ENCODE measurements at places on chromosomes 5 and 9.
A peak's percentile ranks its signal among the peaks of the same experiment; 100 is the strongest.

DNA sequence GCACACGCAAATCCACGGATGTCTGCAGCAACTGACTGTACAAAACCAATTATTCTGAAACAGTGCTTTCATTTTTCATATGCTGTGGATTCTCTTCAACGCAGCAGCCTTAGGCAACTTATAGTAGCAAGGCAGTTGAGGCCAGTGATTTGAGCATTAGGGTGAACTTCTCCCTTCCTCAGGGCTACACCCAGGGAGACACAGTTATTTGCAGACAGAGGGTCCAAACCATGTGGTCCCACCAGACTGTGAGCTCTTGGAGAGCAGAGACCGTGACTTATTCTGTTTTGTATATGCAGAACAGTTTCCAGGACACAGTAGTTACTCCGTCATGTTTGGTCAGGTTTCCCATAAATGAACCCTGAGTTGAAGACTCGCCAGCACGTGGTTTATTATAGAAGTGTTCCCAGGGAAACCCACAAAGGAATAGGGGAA is 19.0 kb upstream of the WHRN start:
- DNase-seq, result no peak

GRCh38 chr5:68618501-68618900 is 402.9 kb downstream of the PIK3R1 start:
- DNase-seq, result no peak

- DNase-seq, result peak; percentile 40
Observed at GRCh38 chr5:55232271-55232984, 980 bp downstream of the CCNO start.

GRCh38 chr5:140927228-140927573 is 1.1 kb downstream of the PCDHAC1 start:
- DNase-seq, result no peak

DNA sequence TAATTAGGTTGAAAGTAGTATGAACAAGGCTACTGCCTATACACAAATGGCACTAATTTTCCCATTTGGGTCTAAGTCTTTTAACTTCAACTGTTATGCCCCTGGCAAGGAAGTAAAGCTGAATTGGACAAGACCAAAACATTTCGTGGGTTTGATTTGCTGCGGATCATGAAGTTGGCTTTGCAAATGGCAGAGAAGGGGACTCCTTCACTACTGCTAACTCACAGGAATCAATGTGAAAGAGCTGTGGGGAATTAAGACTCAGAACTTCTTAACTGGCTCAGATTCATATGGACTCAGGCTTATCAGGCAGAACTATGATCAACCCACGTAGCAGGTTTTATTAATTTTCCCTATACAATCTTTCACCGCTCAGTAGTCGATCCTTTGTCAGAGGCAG is 73.8 kb upstream of the IFNE start:
- DNase-seq, result no peak

DNA sequence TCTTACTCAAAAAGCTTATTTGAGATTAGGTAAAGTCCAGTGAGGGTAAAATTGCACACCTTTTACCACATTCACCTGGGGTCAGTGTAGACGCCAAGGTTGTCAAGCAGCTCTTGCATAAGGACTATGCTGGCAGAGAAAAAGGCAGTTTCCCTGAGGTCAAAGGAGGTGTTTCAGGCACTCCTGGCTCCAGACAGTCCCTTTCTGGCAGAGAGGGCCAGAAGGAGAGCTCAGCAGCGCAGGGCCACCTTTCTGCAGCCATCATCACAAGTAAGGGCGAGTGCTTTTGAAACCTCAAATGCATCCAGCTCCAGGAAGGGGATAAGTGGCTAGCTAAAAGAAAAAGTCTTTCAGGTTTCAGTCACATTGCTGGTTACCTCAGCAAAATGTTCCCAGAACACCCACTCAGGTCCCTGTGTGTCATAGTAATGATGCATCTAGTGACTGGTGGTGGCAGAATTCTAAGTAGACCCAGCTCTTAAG is 16.7 kb upstream of the IL13 start:
- DNase-seq, result no peak

GRCh38 chr5:181088289-181088688 is 42.7 kb downstream of the OR2V1 start:
- no peak for DNase-seq

DNA sequence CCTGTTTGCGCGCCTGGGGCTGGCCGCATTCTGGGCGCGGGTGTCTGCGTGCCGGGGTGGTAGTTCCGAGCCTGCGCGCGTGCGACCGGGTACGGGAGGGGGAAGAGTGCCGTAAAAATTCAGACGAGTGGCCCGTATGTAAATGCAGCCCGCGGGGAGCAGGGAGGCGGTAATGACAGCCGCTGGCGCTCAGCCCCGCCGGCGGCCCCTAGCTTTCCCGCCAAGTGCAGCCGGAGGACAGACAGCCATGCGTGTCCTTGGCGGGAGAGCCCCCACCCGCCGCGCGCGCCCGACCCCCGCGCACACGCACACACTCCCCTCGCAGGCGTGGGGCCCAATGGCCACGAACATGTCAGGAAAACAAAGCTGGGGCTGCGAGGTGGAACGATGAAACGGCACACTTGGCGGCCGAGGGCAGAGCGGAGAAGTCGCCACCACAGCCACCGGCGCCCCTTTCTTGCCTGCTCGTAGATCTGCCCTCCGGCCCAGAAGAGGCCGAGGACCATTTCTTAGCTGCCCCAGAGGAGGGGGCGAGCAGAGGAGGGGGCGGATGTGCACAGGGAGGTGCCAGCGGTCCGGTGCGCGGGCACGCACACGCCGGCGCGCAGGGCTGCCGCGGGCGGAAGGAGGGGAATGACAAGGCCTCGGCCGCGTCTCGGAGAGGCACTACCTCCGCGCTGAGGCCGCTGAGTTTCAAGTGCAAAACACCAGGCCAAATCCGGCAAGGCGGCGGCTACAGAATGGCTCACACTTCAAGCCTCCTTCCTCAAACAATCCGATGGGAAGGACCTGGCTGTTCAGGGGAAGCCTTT is 208.4 kb downstream of the MEF2C start:
- peak; percentile 69 for DNase-seq

DNA sequence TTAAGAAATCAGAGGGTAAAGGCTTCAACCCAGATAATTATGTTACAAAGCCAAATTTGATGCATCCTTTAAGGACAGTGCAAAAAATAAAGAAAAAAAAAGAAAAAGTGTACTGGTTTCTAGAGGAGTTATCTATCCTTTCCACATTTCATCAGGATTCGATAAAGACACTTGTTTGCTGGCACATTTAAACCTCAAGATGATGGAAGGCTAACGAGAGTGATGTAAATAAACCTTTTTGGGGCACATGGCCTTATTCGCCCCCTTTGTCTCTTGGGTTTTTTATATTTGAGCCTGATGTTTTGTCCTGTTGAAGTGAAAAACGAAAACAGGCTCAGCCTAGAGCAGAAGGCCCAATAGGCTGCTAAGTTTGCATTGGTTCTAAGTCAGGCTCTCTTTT is 416.5 kb downstream of the TAF11L14 start:
- DNase-seq, result no peak

GRCh38 chr9:8946461-8946860 is 1146.9 kb upstream of the DMAC1 start:
- no peak for DNase-seq

DNA sequence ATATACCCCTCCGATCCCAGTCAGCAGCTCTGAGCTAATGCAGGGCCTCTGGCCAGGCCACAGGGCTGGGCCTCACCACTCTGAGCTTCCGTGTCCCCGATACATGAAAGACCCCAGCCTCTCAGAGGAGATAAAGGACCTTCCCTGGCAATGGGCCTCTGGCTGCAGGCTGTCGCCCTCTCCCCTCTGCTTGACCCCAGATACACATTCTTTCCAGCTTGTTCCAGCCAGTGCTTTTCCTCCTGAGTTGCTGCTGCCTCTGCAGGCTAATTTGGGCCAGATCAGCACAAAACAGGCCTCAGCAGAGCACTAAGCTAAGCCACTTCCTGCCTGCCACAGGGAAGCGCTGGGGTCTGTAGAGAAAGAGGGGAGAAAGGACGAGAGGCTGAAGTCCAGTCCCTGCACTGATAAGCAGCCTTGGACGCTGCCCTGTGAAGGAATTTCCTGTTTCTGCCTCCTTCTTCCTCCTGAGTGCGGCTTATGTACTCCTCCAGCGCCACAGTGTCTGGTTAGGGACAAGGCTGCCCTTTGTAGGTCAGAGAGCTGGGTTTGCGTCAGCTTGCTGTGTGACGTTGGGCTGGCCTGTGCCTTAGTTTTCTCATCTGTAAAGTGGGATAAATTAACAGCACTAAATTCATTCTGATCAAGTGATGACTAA is 73.0 kb upstream of the IL17B start:
- DNase-seq, result no peak

DNA sequence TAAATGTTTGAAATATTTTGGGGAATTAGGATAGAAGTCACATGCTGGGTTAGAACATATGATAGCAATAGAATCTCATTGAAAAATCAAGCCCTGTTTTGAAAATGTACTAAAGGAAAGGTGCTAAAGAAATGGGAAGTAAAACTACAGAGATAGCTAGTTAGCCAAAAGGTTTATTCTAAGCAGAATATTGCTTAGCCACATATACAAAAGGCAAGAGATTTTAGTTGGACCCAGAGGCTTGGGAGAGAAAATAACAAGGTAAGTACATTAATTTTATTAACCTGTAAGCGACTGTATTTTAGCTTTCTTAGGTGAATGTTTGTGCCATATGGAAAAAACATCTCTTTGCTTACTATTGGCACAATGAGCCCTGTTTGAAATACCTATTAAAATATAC is 108.3 kb downstream of the RPS23 start:
- no peak for DNase-seq

DNA sequence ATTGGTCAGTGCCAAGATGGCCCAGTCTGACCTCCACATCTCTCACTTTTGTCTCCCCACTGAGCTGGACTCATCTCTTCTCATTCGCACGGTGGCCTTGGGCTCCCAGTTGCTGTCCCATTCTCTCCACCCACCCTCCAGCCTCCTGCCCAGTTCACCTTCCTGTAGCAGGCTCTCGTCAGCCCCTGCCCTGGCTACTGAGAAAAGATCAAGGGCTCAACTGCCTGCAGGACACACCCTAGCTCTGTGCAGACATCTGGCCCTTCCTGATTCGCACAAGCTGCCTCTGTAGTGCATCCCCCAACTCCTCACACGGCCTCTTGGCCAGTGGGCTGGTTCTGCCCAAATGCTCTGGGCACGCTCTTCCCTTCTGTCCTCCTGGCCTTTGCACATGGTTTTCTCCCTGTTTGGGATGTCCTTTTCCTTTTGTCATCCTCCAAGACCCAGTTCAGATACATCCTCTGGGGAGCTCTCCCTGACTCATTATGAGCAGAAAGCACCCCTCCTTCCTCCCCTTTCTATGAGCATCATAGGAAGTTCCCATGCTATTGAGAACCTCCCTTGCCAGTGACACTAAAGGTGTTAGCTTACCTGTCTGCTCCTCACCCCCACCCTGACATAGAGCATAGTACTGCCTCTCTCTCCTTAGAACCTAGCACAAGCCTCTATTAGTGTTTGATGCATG is 78.5 kb upstream of the TGFBR1 start:
- DNase-seq, result no peak

DNA sequence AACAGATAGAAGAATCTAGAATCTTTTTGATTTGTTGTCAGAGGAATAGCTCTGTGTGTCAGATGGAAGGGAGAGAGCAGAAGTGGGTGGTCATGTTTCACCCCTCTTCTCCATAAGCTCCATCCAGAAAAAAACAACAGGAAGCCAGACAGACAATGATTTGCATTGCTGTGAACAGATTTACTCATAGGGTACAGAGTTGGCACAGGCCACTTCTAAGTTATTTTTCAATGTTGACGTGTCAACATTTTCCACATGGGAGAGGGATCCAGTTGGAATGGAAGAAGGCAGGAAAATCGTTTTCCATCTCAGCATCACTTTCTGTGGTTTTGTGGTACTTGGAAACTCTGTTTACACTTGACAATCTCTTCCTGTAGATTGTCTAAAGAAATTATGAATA is 86.7 kb downstream of the INSYN2B start:
- DNase-seq, result no peak

GRCh38 chr5:177390363-177391300 is 6.4 kb downstream of the SLC34A1 start:
- peak; percentile 81 for DNase-seq

- DNase-seq, result peak; percentile 7
Observed at GRCh38 chr9:10232352-10232930, 380.4 kb downstream of the PTPRD start.

- DNase-seq, result no peak
Observed at GRCh38 chr5:20466512-20466911, 478.5 kb upstream of the CDH18 start.

All from COR-L47 (cell line).